ENCODE measurements at places on chromosomes 7 and 10. TPM values are rescaled to one million over a fixed set of nuclear protein-coding genes. Genes with fewer than 3 reads are reported as not detected.

The UCN3 gene
- total RNA-seq = not detected

GRCh38 chr10:75616076-75616475 is 184.7 kb downstream of the LRMDA start:
- DNase-seq = no peak

DNA sequence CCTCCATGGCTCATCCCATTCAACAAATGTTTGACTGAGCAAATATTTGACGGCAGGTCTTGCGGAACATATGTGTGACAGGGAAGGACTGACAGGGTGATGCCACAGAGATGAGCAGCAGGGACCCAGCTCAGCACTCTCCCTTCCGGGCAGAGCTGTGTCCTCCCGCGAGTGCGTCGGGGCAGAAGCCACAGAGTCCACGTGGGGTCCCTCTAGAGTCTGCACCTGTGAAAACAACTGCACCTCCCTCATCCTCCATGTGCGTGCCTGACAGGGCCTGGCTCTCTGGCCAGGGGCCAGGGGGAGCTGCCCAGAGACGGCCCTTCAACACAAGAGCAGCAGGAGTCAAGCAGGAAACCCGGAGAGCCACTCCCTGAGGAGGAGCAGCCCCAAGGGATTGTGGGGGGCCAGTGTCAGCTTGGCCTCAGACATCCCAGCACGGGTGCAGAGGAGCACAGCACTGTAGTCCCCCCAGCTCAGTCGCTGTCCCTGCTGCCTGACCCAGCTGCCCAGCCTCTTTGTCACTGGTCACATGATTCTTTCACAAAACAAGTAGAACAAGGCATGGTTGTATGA is 83.6 kb upstream of the TMEM72 start:
- DNase-seq = no peak

The TMEM213 gene
- total RNA-seq = not detected

The JCAD gene
- 41.9 TPM for total RNA-seq

GRCh38 chr7:6090738-6091505 is 59.7 kb downstream of the ANKRD61 start:
- no peak for DNase-seq

GRCh38 chr7:4216016-4216415 is 466.1 kb upstream of the FOXK1 start:
- no peak for DNase-seq

- no peak for DNase-seq
Measured at GRCh38 chr7:148799893-148800555, 84.1 kb downstream of the EZH2 start.

- DNase-seq = no peak
Measured at GRCh38 chr10:48720611-48721010, 35.9 kb downstream of the WDFY4 start.

GRCh38 chr7:87202705-87203104 is 16.8 kb downstream of the TMEM243 start:
- DNase-seq = no peak

The BMPR1A gene
- 60.4 TPM for total RNA-seq

DNA sequence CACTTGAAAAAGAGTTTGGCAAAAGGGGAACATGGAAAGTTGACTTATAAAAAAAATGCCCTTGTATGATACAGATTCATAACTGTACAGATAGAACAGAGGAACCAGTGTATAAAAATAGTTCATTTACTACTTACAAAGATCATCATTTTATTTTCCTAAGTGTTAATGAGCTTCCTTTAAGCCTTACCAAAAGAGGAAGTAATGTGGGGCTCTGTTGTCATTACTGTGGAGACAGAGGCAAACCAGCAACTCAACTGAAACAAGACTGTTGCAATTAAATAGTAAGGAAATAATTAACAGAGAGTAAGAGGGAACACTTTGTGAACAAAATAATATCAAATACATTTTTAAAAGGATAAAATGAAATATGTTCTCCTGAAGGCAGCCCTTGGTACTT is 526.2 kb upstream of the ADARB2 start:
- no peak for DNase-seq

GRCh38 chr7:8387551-8388256 is 45.7 kb upstream of the NXPH1 start:
- peak; percentile 8 for DNase-seq

The MNX1 gene
- total RNA-seq = not detected

DNA sequence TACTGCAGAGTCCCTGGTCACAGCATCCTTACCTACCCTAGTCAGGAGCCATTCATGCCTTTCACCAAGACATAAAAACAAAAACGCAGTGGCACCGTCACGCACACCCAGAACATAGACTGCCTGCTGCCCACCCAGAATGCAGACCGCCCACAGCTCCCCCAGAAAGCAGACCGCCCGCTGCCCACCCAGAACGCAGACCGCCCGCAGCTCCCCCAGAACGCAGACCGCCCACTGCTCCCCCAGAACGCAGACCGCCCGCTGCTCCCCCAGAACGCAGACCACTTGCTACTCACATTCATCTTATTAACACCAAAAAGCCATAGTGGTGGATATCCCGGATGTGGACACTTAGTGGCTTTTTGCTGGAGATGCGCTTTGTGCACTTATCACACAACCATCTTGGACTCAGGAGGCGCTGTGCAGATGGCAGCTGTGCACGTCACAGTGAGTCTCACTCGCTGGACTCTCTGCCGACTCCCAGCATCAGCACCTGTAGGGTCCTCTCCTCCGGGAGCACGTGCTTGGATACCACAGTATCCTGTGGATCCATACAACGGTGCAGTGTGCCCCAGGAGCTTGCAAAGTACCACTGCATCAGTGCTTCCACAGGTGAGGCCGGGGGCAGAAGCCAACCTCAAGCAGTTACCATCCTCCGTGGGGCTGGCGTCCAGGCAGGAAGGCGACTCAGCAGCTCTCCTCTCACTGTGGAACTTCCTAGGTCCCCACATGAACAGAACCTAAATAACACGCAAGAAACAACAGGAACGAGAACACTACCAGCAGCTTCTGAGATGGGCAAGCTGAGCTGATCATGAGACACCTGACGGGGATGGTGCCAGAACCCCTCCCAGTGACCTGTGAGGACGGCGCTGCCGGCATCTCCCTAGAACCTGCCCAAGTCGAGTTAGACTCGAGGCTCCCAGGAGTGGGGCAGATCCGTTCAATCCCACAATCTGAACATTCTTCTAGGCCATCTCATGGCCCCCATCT is 161.0 kb downstream of the DIP2C start:
- DNase-seq = no peak

DNA sequence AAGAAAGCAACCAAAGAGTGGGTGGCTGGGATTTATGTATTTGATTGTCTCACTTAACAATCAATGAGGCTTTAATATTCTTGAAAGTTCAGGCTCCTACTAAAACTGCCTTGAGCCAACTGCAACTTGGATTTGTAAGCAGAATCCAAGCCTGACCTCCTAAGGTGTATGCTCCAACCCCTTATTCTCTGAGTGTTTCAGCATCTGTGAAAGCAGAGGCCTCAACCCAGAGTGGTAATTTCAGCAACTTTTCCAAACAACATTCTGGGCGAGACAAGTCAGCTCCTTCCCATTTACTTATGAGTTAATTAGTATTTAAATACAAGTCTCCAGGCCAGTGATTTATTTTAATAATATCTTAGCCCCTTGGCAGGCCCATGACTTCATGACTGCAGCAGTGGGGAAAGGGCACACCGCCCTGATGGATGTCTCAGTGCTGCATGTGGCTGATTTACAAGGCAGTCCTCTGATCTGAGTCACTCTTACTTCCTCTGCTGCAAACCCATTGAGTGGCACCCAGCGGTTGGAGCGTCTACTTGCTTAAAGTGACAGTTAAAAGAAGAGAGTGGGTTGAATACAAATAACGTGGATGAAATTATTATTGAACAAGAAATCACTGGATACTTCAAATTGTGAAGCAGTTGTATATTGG is 209.1 kb downstream of the TRIL start:
- DNase-seq = no peak

- DNase-seq = peak; percentile 50
Measured at GRCh38 chr7:2202901-2203765, 29.6 kb downstream of the MAD1L1 start.

DNA sequence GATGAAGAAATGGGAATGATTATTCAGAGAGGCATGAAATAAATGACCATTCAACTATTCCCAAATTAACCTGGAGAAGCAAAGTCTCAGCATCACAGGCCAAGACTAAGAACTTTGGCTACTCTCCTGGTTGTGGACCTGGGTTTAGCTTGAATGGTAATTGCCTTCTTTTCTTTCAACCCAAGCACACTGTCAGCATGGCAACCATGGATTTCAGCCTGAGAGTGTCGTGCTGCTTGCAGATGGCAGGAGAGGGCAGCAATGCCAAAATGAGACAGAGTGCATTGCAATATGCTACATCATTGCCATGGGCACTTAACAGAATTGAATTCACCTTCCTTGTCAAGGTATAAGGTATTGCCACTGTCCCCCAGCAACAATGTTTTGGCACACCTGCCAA is 767.2 kb downstream of the REEP3 start:
- no peak for DNase-seq

DNA sequence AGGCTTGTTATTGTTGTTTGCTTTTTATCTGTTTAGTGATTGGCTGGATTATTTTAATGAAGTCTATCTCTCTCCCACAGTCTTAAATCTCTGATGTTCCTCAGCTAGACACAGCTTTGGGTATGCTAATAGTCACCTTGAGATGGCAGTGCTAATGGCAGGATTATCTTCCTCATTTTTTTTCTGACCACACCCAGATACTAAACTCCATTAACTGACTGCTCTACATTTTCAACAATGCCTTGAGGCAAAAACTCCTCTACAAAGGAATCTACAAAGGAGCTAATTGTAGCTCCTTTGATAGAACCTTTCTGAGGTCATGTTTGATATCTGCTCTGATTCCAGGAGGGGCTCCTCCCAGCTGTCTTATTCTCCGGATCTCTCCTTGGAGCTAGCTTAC is 122.6 kb downstream of the HBP1 start:
- no peak for DNase-seq

DNA sequence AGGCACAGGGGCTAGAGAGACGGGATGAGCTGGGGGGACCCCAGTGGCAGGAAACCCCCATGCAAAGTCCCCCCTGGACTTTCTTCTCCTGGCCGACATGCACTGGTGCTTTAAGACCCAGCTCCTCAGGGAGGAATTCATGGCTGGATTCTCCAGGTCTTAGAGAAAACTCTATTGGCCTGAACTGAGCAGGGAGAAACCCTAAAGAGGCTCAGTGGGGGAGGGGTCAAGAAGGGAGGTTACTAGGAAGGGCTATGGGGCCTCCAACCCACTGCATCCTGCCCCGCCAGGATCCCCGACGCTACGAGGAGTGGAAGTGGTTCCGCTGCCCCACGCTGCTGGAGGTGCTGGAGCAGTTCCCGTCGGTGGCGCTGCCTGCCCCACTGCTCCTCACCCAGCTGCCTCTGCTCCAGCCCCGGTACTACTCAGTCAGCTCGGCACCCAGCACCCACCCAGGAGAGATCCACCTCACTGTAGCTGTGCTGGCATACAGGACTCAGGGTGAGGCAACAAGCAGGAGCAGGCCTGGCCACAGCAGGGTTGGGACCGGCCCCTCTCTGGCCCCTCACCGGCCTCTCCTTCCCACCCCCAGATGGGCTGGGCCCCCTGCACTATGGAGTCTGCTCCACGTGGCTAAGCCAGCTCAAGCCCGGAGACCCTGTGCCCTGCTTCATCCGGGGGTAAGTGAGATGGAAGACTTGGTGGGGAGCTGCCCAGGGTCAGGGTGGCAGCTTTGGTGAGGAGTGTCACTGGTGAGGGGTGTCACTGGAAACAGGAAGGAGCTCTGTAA is 13.8 kb downstream of the ATG9B start:
- peak; percentile 67 for DNase-seq

DNA sequence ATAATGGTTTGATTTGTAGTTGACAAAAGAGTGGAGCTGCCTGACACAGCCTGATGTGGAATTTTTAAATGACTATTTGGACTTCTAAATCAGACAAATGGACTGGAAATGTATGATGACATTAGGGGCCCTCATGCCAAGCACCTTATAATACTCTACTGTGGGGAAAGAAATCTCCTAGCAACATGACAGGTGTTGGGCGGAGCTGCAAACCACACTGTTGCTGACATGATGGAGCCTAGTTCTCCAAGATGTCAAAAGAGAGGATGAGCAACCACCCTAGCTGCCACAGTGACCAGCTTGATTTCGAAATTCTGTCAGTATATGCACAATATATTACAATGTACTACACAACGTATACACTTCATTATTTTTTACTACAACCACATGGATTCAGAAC is 65.8 kb downstream of the RHOBTB1 start:
- no peak for DNase-seq

DNA sequence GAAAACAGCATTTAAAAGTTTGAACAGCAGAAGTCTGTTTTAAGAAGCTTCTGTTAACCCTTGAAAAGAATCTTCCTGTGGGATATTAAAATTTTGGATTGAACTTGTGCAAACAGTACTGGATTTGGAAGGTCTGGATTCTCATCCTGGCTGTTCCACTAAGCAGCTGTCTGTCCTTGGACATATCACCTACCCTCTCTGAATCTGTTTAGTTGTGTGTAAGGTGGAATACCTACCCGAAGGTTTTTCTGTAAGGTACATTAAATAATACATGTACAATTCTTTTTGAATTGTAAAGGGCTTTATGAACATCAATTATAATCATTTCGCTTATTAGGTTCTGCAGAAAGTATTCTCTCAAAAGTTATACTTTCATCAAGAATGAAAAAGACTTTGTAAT is 2.2 kb downstream of the PDCD4 start:
- no peak for DNase-seq

The GNAT3 gene
- total RNA-seq = not detected

GRCh38 chr7:130385600-130386066 is 5.3 kb downstream of the CPA1 start:
- DNase-seq = no peak

- no peak for DNase-seq
Measured at GRCh38 chr10:54496852-54497251, 304.2 kb downstream of the PCDH15 start.

GRCh38 chr7:131530137-131530536 is 26.3 kb downstream of the PODXL start:
- DNase-seq = no peak

The CALHM1 gene
- total RNA-seq = not detected
